ENCODE measurements at places on chromosomes 2 and 18.

DNA sequence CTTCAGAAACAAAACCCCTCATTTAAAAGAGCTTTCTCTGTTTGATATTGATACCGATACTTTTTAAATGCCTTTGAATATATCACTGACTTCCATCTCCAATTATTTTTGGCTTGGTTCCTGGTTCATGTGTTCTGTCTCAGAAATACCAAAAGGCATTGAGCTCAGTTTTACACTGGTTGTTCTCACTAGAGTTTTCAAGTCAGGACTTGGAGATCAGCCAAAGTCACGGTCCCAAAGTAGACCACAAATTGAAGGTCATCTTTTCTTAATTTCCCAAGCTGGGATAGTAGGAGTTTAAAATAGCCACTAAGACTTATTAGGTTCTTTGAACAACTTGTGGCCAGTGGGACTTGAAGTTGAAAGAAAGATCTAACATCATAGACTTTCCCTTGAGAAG lies 24.2 kb downstream of the DHRS9 start:
- DNase-seq = no peak

DNA sequence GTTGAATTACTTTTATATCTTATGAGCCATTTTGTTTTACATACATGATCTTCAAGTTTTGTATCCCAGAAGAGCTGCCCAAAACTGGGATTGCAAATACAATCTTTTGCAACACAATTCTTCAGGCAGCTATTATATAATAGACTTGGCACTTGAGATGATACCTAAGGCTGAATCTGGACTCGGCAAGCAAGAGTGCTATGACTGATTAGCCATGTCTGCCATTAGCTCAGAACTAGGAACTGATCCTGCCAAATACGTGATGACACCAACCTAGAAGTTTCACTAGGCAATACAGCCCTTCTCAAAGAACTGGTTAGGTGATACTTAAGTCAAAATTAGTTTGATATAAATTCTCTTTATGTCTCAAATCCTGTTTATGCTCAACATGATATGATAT lies 619.6 kb downstream of the CPS1 start:
- DNase-seq = no peak

DNA sequence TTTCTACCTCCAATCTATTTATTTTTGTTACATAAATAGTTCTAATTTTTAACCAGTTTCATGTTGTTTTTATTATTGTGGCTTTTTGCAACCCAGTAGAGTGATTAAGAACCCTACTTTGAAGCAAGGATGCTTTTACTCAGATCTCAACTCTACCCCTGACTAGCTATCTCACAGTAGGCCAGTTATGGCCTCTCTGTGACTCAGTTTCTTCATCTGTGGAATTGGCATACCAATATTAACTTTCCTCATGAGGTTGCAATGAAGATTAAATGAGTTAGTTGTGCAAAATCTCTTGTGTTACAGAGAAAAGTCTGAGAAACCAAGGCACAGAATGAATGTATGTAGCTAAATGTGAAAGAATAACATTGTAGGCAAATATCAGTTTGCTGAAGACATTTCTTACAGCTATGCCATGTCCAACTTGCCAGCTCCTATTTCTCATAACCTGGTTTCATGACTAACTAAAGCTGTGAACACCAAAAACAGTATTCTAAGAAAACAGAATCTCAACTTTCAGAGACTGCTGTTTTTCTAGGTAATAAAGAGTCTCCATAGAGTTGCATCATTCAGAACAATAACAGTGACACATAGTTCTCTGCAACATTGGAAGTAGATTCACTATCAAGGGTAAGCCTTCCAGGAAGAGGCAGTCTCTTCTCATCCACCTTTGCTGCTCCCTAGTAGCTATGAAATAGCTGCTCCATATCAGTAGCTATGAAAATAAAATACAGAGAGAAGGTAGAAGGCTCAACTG lies 33.2 kb upstream of the CYTIP start:
- DNase-seq = no peak

- no peak for DNase-seq
Observed at GRCh38 chr2:173216051-173216450, 138.6 kb upstream of the CDCA7 start.

DNA sequence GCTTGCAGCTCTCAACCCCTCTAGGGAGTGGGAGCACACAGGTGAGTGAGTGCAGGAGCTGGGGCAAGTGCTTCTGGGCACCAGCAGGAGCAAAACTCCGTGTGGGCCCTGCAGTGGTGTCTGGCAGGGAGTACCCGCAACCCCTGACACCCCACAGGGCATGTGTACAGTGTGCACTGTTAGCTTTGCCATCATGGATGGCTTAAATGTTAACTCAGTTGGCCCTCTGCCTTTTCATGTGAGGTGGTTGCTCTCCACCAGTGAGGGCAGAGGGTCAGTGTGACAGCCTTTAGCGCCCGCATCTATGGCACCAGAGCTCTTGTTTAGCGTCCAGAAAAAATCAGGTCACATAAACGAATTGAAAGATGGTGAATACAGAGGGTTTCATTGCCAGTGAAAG lies 92.7 kb downstream of the TPGS2 start:
- no peak for DNase-seq

- no peak for DNase-seq
Observed at GRCh38 chr2:168814046-168814445, 11.6 kb downstream of the NOSTRIN start.

GRCh38 chr18:32961538-32961937 lies 188.7 kb upstream of the KLHL14 start:
- DNase-seq = no peak

DNA sequence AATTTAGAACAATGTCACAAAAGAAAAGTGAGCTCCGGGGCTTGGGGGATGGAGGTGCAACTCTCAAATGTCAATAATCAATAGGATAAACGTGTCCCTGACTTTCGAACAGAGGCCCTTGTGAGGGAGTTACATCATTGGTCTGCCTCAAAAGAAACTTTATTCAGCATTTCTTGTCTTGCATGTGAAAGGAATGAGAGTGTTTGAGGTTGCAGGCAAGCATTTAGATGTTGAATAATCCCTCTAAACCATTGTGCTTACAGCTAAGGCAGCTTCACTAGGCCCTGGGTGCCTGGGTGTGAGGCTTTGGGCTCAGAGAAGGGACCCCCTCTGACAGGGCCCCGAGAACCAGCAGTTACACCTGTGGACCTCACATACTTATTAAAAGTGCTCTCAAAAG lies 28.6 kb upstream of the FHL2 start:
- no peak for DNase-seq

GRCh38 chr2:232477751-232478510 lies 9.7 kb downstream of the ECEL1 start:
- no peak for DNase-seq

DNA sequence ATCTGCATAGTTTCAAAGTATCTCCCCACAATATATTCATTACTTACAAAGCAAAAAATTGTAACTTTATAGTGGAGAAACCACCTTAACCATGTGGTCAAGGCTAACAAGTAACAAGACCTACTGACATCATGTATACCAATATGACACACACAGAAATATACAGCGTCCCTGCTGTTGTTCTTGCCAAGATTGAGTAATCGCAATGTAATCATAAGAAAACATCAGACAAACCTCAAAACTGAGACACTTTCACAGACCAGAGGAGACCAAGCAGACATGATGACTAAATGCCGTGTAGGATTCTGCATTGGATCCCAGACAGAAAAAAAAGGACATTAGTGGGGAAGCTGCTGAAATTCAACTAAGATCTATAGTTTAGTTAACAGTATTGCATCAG lies 123.0 kb downstream of the ACAA2 start:
- no peak for DNase-seq

GRCh38 chr2:147588191-147588590 lies 256.6 kb upstream of the ACVR2A start:
- DNase-seq = no peak

DNA sequence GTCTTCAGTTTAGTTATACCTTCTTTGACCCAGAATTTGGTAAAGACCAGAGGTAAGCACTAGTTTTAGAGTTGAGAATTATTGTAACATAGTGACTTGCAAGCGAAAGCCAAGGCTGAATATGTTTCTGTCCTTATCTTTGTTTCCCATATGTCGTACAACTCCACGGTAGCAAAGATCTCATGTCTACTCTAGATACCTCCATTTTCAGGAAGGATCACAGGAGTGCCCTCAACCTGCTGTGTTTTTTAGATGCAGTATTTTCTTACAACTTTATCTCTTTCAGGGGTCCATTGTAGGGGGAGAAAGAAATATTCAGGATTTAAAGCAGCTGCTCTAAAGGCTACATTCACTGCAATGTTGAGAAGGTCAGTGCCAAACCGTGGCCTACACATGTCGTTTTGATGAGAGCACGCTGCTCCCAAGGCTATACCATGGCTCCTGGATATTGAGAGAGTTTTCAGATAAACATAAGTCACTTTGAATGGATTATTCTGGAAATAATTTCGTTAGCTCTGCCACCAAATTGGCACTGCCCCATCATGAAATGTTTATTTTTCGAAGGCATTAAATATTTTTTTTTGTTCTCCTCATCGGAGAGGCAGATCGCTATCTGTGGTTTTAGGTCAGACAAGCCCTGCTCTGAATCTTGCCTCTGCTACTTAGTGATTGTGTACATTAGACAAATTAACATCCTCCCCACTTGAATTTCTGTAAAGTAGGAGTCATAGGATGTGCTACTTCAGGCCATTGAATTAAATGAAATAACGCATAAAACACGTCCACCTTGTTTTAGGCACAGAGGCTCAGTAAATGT lies 2.1 kb downstream of the RHBDD1 start:
- no peak for DNase-seq

- DNase-seq = no peak
Observed at GRCh38 chr2:121575800-121576199, 45.1 kb downstream of the RNU4ATAC start.

DNA sequence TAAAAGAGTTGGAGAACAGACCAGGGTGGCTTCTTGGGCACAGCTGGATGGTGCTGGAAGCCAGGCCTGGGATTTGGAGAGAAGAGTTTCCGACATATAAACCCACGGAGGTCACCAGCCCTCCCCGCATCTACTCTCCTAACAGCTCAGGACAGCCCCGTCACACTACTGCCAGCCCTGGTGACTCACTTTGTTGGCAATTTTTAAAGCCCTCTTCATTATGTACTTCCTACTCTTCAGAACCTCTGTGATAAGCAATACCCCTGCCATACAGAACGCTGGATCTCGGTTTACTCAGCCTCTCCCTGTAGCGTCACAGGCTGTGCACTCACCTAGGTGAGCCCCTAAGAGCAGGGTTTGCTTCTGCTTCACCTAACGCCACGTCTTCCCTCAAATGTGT lies 48.1 kb downstream of the ID2 start:
- DNase-seq = no peak

- DNase-seq = no peak
Observed at GRCh38 chr18:25646971-25647370, 295.0 kb upstream of the ZNF521 start.

DNA sequence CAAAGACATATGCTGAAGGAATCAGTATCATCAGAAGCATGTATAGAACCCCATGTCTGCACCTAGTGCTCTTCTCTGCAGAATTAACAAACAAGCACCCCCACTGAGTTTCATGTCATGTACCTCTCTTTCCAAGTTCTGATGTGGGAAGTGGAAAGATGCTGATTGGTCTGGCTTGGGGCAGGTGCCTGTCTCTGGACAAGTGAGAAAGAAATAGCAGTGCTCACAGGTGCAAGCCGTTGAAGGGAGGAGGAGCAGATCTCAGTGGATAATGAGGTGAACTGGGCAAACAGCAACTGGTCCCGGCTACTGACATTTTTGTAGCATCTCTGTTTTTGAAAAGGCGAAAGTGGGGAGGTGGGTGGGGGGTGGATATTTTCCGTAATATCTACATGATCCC lies 17.5 kb upstream of the ACVR1 start:
- DNase-seq = no peak

DNA sequence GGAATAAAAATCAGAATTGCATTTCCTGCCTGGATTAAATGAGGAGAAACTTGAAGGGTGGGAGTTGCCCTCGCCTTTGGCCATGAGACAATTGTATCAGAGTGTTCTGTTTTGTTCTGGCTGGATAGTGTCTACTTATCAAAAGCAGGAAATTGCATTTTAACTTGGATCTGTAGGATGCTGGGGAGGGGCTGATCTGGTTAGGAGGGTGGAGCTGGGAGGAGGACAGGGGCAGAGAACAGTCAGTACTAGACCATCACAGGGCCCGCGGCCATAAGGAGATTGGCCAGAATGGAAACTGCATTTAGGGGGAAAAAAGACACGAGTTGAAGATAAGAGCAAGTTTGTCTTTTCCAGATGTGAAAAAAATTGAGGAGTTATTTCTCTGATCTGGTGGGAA lies 199.1 kb upstream of the POU3F3 start:
- DNase-seq = no peak

- DNase-seq = no peak
Observed at GRCh38 chr2:232333361-232334135, 45.0 kb upstream of the ALPP start.

GRCh38 chr2:127681288-127681804 lies 6.0 kb upstream of the LIMS2 start:
- DNase-seq = no peak

- DNase-seq = no peak
Observed at GRCh38 chr18:10332452-10332851, 122.0 kb upstream of the APCDD1 start.

DNA sequence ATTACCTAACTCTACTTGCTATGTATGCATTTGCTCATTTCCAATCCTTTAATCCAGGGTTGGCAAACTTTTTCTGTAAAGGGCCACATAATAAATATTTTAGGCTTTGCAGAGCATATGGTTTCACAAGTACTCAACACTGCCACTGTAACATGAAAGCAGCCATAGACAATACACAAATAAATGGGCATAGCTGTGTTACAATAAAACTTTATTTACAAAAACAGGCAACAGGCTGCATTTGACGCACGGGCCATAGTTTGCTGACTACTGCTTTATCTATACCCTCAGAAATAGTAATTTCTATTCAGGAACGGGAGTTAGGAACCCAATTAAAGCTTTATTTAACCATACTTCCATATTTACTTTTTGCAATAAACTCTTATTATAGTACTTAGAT lies 138.7 kb downstream of the DHRS9 start:
- no peak for DNase-seq

DNA sequence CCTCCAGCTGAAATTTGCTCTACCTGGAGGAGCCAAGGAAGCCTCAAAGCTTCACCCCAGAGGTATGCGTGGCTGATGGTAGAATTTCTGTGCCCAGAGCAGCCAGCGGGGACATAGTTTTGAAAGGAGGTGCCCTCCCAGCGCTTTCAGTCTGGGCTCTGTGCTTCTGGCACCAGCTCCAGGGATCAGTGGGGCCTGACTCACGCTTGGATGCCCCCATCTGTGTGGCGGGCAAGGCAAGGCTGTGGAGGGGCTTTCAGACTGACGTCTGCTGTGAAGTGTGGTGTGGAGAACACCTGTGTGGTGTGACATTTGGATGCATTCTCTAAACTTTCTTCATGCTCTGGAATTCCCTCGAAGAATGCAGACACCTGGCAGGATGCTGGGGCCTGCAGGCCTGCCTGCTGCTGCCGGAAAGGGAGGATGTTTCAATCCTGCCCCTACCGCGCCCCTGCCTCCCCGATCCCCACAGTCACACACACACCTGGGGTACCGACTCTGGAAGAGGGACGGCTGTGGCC lies 84.1 kb downstream of the CTIF start:
- DNase-seq = no peak

- DNase-seq = no peak
Observed at GRCh38 chr2:32064021-32064601, 755 bp downstream of the SPAST start.

- peak; percentile 8 for DNase-seq
Observed at GRCh38 chr2:44237221-44237620, 38.1 kb upstream of the SLC3A1 start.

GRCh38 chr2:29165362-29166241 lies 50.4 kb downstream of the CLIP4 start:
- no peak for DNase-seq
